Lung (tissue), 17 donors: ENCODE measurements at places on chromosomes 2 and 18. TPM values are rescaled to one million over a fixed set of nuclear protein-coding genes. Genes with fewer than 3 reads are reported as not detected.

- H3K36me3 ChIP-seq = no peaks in the 10 kb centered on the region
- no peak for DNase-seq
- peak overlapping the region; percentile 80 for H3K4me3 ChIP-seq
- H3K27ac ChIP-seq = peak overlapping the region; percentile 54
- H3K4me1 ChIP-seq = no peaks in the 10 kb centered on the region
These were observed 582 bp upstream of the RAB31 start for GRCh38 chr18:9707381-9708056.

Gene HRH4
- 0.54 TPM for total RNA-seq

Gene VWA3B
- total RNA-seq = 29.2 TPM

Gene HOXD12
- not detected for total RNA-seq

Gene TMEM37
- 14.3 TPM for total RNA-seq

GRCh38 chr18:78293940-78294541 lies 685.6 kb upstream of the SALL3 start:
- peaks cover 5% of the 10 kb centered on the region for H3K4me1 ChIP-seq
- DNase-seq = peak; percentile 43
- no peak overlapping the region for H3K4me3 ChIP-seq
- H3K36me3 ChIP-seq = no peaks in the 10 kb centered on the region
- no peak overlapping the region for H3K27ac ChIP-seq

Gene ELAC1
- 10.2 TPM for total RNA-seq

Gene NOSTRIN
- 29.2 TPM for total RNA-seq

- no peaks in the 10 kb centered on the region for H3K4me1 ChIP-seq
- H3K27ac ChIP-seq = no peak overlapping the region
- no peak overlapping the region for H3K4me3 ChIP-seq
- DNase-seq = peak; percentile 16
- no peaks in the 10 kb centered on the region for H3K27me3 ChIP-seq
These were observed 39.4 kb upstream of the ZNF397 start for GRCh38 chr18:35201256-35201931.

DNA sequence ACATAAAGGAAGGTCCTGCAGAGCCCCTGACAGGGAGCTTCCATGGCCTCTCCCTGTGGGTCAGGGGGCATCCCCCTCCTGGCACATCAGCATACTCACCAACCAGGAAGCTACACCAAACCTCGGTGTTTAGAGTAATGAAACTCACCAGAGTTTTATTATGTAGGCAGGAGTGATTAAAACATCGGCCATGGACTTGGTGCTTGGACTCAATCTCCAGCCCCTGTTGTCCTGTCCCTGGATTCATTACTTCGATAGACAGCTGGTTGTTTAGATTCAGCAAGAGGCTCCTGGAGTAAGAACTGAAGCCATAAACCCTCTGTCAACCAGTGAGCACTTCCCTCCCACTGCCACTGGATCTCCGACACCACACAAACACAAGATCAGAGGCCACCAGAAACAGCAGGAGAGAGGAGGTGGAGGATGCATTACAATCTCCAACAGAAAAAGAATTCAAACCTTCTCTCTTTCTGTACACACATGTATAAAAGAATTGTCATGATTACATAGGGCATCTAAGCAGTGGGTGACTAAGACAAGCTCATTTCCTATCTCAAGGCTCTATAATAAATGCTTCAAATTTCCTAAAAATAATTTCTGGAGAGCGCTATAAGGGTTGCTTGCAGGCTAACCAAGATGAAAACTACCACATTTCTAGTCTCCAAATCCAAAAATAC lies 27.2 kb downstream of the TBC1D8 start:
- no peaks in the 10 kb centered on the region for H3K27me3 ChIP-seq
- no peak for DNase-seq
- H3K36me3 ChIP-seq = no peaks in the 10 kb centered on the region
- H3K27ac ChIP-seq = peak overlapping the region; percentile 95

Gene ITGB6
- total RNA-seq = 46.3 TPM

DNA sequence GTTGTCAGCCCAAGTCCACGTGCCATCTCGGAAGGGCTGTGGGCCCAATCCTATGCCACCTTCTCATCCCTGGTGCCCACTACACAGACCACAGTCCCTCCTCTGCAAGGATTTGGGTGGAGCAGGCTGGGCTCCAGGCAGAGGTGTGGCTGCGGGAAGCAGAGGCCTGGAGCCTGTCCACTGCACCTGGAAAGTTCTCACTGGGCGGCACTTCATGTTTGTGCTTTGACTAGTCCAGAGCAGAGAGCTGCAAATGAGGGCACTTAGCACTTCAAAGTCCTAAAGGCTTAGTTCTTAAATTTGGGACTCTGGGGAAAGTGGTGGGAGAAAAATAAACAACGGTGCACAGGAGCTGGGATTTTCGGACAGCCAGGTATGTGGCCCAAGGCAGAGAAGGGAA lies 308.9 kb upstream of the POU3F3 start:
- no peak overlapping the region for H3K4me3 ChIP-seq
- no peaks in the 10 kb centered on the region for H3K4me1 ChIP-seq
- H3K27me3 ChIP-seq = no peaks in the 10 kb centered on the region
- no peak overlapping the region for H3K27ac ChIP-seq
- no peak for DNase-seq
- H3K36me3 ChIP-seq = no peaks in the 10 kb centered on the region

DNA sequence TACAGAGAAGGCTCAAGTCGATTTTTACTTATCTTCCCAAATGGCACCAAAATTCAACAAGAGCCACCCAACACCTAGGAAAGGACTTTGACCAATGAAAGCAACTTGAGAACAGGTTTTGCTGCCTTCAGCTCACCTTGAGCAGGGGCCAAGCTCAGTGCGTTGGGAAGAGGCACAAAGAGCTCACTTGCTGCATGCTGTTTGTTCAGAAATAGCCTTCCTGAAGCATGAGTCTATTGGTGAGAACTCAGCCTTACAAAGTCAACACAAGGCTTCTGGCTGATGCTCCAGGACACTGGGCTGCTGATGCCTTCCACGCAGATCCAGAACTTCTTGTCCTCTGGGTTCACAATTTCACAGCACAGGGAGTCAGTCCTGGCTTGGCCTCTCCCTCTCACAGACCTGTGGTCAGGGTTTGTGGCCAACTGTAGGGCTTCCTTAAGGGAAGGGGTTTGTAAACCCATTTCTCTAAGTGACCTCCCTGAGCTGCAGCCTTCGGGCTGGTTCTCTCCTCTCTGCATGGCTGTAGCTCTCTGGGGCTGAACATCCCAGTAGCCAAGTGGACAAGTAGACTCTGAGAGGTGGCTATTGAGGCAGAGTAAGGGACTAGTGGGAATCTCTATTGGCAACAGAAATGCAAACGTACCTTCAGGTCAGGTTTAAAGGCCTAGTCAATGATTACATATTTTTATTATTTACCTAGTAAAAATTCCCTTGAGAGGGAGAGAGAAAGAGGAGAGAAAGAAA lies 124.7 kb upstream of the GATA6 start:
- no peaks in the 10 kb centered on the region for H3K36me3 ChIP-seq
- no peak overlapping the region for H3K27ac ChIP-seq
- no peak overlapping the region for H3K4me3 ChIP-seq
- DNase-seq = peak; percentile 55
- no peaks in the 10 kb centered on the region for H3K27me3 ChIP-seq
- H3K4me1 ChIP-seq = peaks cover 9% of the 10 kb centered on the region

DNA sequence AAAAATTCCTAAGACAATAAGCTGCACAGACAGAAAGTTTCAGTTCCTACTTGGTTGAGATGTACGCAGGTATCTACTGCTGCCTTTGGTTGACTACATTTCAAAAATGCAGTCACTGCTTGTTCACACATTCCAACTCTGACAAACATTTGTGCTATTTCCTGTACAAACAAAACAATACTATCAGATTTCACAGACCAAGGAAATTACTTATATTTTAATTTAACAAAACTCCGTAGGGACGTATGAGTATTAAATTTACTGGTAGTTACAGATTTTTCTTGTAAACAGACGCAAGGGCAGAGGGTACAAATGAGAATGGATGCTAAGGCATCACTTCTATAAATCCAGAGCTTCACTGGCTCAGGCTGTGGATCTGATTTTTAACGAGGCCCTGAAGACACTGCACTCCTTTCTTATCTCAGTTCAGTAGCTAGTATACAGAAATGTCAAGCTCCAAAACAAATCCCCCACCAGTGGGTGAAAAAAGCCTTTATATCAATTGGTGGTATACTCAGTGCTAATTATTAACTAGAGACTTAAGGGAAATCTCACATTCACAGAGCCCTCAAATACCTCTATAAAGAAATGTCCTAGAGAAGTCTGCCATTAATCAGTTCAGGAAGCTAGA lies 31.7 kb upstream of the TTC32 start:
- H3K27me3 ChIP-seq = no peaks in the 10 kb centered on the region
- H3K4me1 ChIP-seq = no peaks in the 10 kb centered on the region
- no peak overlapping the region for H3K27ac ChIP-seq
- peaks cover 17% of the 10 kb centered on the region for H3K36me3 ChIP-seq
- H3K4me3 ChIP-seq = no peak overlapping the region

GRCh38 chr18:57801761-57802212 lies 1.3 kb downstream of the ATP8B1 start:
- peaks cover 20% of the 10 kb centered on the region for H3K27me3 ChIP-seq
- peak overlapping the region; percentile 87 for H3K4me3 ChIP-seq
- H3K36me3 ChIP-seq = no peaks in the 10 kb centered on the region
